ENCODE measurements at places on chromosomes 5 and 9.
A peak's percentile ranks its signal among the peaks of the same experiment; 100 is the strongest.

DNA sequence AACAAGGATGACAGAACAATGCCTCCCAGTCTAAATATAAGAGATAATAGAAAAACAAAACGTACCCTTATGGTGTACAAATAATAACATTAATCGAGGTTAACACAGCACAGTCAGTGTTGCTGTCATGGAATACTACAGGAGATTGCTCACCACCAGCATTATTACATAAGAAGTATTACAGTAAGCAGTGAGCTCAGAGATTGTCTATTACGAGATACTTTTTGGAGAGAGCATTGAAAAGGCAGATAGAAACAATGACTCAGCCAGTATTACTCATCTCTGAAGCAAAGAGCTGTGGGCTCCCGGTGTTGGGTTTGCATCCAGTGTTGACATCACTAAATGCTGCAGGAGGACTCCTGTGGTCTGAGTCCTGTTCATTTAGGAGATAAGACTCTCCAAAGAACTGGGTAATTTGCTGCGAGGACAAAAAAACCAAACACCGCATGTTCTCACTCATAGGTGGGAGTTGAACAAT is 191.9 kb upstream of the SEMA6A start:
- DNase-seq, result peak; percentile 83

DNA sequence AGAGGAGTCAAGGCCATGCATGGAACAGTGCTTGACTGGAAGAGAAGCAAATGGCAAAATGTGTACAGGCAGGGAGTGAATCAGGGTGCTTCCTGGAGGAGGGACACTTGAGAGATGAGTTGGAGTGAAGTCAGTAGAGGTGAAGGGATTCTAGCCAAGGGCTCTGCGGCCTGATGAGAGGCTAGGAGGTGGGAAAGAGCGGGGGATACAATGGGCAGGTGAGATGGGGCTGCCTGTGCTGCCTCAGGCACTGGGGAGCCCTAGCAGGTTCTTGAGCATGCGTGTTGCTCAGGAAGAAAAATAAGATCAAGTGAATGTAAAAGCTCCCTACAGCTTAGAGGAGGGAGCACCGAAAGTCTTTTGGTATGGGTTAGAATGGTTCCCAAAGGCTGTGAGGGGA is 22.3 kb downstream of the ERGIC1 start:
- DNase-seq, result no peak

GRCh38 chr9:22537721-22538120 is 91.1 kb downstream of the DMRTA1 start:
- no peak for DNase-seq

DNA sequence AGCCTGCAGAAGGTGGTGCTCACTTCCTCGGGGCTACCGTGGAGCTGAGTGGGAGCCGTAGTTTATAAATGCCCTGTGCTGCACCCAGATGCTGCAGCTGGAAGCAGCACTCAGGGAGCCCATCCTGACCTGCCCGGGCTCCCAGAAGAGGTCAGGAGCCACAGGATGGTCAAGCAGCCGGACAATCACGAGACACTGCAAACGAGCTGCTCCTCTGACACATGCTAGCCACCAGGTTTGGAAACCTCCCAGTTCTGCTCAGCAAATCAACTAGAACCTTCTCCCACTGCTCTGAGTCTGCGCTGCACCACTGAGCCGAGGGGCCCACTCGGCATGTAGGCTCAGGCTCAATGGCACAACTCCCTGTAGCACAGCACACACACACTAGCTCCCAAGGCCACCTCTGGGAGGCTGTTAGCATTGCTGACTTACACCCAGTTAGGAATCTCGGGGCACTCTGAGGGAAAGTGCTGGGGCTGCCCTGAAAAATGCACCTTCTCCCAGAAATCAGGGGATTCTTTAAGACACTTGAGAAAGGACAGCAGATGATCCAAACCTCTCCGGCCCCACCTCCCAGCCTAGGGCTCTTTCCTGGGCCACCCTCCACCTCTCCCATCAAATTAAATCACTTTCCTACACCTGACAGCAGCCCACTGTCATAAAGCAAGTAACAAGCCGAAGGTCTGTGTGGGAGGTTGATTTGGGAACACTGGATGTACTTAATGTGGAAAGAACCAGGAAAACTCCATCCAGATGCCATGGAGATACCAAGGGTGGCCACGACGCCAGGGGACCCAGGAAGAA is 59.1 kb downstream of the PSMB7 start:
- no peak for DNase-seq

GRCh38 chr9:86858009-86858408 is 89.3 kb downstream of the GAS1 start:
- DNase-seq, result no peak

DNA sequence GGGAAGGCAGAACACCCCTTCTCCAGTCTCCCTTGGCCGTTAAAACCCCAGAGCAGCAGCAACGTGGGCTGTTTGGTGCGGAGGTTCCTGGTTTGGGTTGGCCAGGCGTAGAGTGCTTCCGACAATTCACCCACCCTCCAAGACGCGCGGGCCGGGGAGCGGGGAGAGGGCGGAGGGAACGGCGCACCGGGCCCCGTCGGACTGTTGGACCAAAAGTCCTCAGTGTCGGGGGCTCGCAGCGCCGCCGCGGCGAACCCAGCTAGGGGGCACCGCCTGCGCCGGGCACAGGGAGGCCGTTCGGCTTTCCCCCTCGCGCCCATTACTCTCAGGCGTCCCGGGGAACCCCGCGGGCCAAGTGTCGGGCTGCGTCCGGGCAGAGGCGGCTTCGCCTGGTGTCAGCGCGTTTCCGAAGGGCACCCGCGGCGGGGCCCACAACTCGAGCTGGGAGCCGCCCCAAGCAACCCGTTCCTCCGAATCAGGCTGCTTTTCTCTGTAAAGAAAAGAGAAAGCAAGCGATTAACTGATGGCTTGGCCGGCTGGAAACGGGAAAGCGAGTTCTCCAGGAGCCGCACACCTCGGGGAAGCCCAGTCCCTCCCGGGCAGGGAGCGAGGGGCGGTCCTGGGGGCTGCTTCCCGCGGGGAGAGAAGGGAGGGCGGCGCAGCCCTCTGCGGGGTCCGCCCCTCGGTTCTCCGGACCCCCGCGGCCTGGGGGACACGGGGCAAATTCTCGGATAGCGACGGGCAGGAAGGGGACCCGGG is 145.5 kb downstream of the ERCC6L2 start:
- peak; percentile 13 for DNase-seq

DNA sequence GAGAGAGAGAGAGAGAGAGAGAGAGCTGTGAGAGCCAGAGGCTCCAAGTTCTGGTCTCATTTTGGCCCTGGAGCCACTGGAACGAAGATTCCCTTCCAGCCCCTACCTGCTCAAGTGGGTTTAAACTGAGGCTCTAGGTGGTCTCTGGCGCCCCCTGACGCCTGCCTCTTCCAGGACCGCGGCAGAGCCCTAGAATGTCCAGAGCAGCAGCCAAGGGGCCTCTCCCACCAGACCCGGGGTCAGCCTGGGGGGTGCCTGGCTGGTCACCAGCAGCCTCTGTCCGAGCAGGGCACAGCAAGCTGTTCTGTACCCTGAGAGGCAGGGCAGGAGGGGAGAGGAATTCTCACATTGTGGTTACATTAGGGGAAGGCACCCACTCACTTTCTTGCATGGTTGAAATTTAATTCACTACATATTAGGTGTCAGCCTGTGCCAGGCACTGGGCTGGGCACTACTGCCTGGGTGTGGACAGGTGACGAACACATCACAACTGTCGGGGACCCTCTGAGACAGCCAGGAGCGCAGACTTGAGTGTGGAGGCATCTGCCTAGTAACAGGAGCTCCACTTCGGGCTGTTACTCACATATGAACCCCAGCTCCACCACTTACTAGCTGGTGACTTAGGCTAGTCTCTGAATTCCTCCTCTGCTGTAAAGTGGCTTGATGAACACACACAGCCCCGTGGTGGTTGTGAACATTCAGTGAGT is 44.5 kb downstream of the AMBP start:
- DNase-seq, result peak; percentile 31

- no peak for DNase-seq
Observed at GRCh38 chr5:174919351-174919750, 195.0 kb downstream of the MSX2 start.

DNA sequence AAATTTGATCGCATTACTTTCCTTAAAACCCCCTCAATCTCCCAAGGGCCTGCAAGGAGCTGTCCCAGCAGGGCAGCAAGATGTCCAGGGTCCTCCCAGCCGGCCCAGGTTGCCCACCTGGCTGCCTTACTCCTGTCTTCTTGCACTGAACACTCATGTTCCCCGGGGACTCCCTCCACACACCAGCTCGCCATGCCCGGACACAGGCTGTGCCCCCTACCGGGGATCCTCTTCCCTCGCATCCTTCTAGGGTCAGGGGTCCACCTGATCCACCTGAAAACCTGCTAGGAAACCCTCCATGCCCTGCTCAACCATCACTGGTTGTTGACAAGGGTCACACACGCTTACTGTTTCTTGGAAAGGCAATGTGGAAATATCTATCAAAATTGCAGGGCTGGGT is 172.0 kb upstream of the MSX2 start:
- no peak for DNase-seq

- no peak for DNase-seq
Observed at GRCh38 chr5:146947181-146947941, 68.8 kb upstream of the PPP2R2B start.

GRCh38 chr9:10254338-10254737 is 358.5 kb downstream of the PTPRD start:
- DNase-seq, result no peak

GRCh38 chr5:90690307-90690706 is 131.7 kb downstream of the ADGRV1 start:
- DNase-seq, result no peak

- DNase-seq, result no peak
Observed at GRCh38 chr9:121990600-121991306, 102.4 kb downstream of the TTLL11 start.

DNA sequence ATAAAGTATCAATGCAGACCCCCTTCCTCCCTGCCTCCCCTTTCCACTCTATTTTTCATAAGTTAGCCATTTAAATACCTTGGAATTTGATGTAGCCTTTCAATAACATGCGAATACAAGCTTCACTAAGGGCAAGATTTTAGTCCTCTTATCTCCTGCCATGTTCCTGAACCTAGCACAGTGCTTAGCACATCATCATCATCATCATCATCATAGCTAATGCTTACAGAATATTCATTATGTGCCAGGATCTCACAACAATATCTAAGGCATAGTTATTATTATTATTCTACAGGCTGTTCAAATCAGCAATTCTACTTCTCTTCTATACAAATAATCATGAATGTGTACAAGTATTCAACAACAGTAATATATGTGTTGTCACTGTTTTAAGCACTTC is 20.4 kb downstream of the KLHL3 start:
- no peak for DNase-seq
